ENCODE measurements at places on chromosomes 11 and 22. TPM values are rescaled to one million over a fixed set of nuclear protein-coding genes. Genes with fewer than 3 reads are reported as not detected.

ANO3 gene
- 7.2 TPM for total RNA-seq

KLHL35 gene
- total RNA-seq: 36.0 TPM

GSTT2B gene
- 1.9 TPM for total RNA-seq

CDC42EP1 gene
- 2.5 TPM for total RNA-seq

LINC01488 gene
- not detected for total RNA-seq

HSPB2 gene
- not detected for total RNA-seq

MMP3 gene
- total RNA-seq: not detected

KCNC1 gene
- 15.7 TPM for total RNA-seq

PPARA gene
- 9.1 TPM for total RNA-seq

SAA2 gene
- not detected for total RNA-seq

MUC15 gene
- total RNA-seq: not detected

RIMBP3B gene
- 0.63 TPM for total RNA-seq

TSPAN32 gene
- total RNA-seq: not detected

ME3 gene
- total RNA-seq: 170 TPM

CTTN gene
- total RNA-seq: 187 TPM

DNAJB7 gene
- not detected for total RNA-seq

E2F8 gene
- total RNA-seq: 0.63 TPM

ZNF143 gene
- 39.1 TPM for total RNA-seq

PPFIBP2 gene
- 15.0 TPM for total RNA-seq

LGALS1 gene
- 69.8 TPM for total RNA-seq

MAPK8IP2 gene
- 70.4 TPM for total RNA-seq

KCNA4 gene
- 8.1 TPM for total RNA-seq

KCNK4 gene
- 5.3 TPM for total RNA-seq

HDHD5 gene
- total RNA-seq: 31.6 TPM

MYO7A gene
- 1.6 TPM for total RNA-seq

C22orf31 gene
- not detected for total RNA-seq

CRACR2B gene
- total RNA-seq: 0.63 TPM

C11orf16 gene
- total RNA-seq: not detected

PITPNM1 gene
- 39.1 TPM for total RNA-seq

ACR gene
- total RNA-seq: not detected

MRGPRX3 gene
- not detected for total RNA-seq

ASCL2 gene
- total RNA-seq: 0.31 TPM

FOLR2 gene
- total RNA-seq: 4.1 TPM

BIK gene
- not detected for total RNA-seq

All from parietal lobe (tissue), 2 donors.